Stimulated activated CD4-positive, alpha-beta T cell treated with anti-CD3 and anti-CD28 coated beads, Interleukin-15, amount 100 ng/mL, for 1 hour (primary cell): ENCODE measurements at places on chromosomes 7 and 10.

- DNase-seq = no peak
These were observed 227.2 kb upstream of the PITRM1 start for GRCh38 chr10:3399756-3400155.

DNA sequence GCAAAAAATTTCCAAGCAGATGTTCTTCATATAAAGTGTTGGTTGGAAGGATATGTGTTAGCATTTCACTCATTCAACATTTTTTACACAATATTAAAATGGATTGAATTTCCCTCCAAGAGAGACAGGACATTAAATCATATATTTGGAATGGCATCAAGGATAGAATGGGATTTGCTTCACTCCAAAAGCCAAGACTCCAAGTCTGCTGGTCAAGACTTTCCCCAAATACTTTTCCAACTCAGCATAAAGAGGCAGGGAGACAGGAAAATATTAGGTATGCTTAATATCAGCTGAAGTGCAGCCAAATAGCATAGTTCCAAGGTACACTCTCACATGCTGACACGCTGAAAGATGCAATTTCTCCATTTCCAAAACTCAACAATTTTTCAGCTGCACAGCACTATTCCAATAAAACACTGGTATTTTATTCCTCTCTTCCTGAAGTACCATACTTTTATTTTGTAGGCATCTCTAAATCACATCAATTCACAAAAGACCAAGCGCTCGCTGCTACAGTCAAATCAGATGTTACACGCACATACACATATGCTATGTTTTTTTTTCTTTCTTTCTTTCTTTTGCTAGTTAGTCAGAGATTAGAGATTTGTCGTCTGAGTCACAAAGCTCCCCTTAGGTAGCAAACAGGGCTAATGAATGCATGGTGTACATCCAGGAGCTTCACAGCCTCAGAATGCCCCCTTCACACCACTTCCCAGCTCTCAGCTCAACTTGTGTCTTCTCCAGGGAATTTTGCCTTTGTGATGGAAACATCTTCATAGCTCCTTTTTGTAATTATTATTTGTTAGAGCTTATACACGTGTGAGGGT lies 1033.8 kb upstream of the AUTS2 start:
- DNase-seq = no peak

DNA sequence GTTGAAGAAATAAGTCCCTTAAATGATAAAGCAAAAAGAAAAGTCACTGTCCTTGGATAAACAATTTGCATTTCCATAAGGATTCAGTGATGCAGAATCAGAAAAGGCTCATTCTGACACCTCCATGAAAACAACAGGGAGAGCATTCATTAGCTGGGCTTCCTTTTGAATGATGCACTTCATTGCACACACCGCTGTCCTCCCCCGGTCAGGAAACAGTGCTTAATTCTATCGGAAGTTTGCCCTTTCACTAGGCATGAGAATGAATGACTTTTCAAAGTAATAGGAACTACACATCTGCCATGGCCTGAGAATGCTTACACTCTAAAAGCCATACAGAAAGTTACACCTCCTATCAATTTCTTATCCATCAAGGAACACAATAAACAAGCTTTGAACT lies 4.2 kb downstream of the PCDH15 start:
- no peak for DNase-seq

- DNase-seq = no peak
These were observed 24.1 kb upstream of the BHLHA15 start for GRCh38 chr7:98187138-98187502.

DNA sequence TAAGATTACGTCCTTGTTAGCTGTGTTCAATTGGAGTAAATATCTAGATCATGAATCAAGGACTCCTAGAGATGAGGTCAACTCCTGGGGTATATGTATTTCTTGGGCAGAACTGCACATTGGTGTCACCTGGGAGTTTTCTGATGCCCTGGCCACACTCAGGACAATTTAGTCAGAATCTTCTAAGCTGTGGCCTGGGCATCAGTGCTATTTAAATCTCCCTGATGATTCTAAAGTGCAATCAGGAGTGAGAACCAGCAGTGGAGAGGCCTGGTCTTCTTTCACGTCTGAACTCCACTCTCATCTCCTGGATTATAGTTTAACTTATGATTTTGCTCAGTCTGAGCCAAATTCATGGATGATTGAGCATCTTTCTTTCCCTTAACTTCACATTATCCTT lies 218.0 kb downstream of the BMPER start:
- no peak for DNase-seq

- DNase-seq = no peak
These were observed 99.1 kb downstream of the ZNF680 start for GRCh38 chr7:64463636-64464375.

- DNase-seq = no peak
These were observed 18.6 kb downstream of the ALDH18A1 start for GRCh38 chr10:95637911-95638310.

GRCh38 chr10:100827819-100828737 lies 82.7 kb downstream of the PAX2 start:
- DNase-seq = peak; percentile 5

DNA sequence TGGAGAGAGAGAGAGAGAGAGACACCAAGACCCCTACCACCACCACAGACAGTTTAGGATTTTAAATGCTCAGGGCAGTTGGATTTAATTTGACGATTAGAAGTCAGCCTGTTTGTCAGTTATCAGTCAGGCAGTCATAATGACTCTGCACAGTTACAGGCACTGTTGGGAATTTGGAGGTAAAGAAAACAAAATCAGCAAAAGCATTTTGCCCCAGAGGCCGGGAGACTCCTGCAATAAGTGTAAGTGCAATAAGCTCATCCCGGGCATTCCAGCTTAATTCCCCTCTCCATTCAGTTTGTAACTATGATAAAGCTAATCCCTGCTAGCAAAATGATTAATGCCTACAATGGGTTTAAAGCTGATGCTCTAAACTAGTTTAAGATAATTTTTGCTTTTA lies 13.5 kb downstream of the SEMA3C start:
- no peak for DNase-seq

- no peak for DNase-seq
These were observed 504.8 kb downstream of the NXPH1 start for GRCh38 chr7:8938044-8938805.

DNA sequence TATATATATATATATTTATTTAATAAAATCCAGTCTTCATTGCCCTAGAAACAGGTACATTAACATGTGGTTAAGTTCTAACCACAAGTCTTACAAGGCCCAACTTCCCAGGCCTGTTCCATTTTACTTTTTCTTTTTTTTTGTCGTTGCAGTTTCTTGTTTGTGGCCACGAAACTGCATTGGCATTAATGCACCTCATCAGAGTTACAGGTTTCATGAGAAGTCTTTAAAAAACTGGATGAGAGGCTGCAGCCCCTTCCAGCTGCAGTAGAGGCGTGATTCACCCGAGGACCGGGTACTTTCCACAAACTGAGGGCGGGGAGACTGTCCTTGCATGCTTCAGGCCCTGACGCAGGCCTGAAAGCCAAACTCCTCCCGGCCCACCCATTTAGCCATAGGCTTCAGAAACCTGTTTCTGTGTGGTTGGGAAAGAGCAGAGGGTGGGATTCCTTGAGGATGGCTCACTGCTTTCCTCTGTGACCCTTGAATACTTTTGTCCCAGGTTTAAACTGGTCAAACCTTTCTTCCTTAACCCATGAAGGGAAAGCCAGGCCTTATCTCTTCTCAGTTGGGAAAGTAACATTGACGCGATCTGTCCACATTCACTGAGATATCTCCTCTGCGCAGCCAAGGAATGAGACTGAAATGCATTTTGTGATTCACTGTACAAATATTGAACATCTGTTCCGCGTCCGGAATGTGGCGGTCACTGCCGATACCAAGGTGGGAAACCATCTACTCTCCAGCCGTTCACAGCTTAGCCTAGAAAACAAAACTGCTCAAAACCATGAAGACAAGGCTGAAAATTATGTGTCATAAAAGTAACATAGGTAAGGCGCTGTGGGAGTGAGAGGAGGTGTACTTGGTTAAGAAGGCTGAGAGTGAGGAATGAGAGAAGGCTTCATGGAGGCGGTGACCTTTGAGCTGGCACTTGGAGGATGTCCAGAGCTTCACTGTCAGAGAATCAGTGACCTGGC lies 311.7 kb downstream of the GATA3 start:
- DNase-seq = peak; percentile 9

DNA sequence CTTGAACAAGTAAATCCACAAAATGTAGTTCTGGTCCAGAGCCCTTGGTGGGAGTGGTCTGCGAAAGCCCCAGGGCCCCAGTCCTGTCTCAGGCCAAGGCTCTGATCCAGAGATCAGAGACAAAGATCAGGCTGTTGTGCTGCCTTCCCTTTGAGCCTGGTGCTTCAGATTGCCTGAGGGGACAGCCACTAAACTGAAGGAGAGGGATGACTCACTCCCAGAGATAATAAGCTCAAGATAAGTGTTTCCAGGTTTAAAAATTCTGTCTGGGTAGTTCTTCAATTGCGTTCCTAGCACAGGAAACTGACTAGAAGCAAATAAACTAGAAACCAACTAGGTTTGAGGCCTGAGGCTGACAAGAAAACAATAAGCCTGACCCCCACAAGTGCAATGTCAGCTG lies 190.2 kb downstream of the RAMP3 start:
- no peak for DNase-seq

DNA sequence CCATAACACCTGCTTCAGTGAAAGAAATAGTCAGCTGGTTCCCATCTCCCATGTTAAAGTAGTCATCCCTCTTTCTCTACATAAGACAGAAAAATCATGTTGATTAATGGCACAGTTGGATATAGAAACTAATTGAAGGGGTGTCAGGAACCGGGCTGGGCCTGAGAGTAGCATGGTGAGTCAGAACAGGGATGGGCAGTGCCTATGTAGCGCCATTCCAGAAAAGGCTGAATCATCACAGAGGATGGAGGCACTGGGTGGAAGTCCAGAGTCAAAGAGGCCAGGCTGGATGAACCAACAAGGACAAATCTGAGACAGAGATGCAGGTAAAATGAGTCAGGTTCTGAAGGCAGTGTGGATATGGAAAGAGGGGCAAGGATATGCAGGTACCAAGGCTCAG lies 201.2 kb downstream of the LHFPL3 start:
- no peak for DNase-seq

GRCh38 chr7:132697003-132697402 lies 120.7 kb upstream of the PLXNA4 start:
- DNase-seq = no peak

- DNase-seq = no peak
These were observed 7.3 kb upstream of the PPP1R17 start for GRCh38 chr7:31679574-31680305.

- no peak for DNase-seq
These were observed 7.5 kb upstream of the ATP6V0E2 start for GRCh38 chr7:149866139-149866778.

GRCh38 chr7:3380886-3381685 lies 80.0 kb downstream of the SDK1 start:
- DNase-seq = no peak

DNA sequence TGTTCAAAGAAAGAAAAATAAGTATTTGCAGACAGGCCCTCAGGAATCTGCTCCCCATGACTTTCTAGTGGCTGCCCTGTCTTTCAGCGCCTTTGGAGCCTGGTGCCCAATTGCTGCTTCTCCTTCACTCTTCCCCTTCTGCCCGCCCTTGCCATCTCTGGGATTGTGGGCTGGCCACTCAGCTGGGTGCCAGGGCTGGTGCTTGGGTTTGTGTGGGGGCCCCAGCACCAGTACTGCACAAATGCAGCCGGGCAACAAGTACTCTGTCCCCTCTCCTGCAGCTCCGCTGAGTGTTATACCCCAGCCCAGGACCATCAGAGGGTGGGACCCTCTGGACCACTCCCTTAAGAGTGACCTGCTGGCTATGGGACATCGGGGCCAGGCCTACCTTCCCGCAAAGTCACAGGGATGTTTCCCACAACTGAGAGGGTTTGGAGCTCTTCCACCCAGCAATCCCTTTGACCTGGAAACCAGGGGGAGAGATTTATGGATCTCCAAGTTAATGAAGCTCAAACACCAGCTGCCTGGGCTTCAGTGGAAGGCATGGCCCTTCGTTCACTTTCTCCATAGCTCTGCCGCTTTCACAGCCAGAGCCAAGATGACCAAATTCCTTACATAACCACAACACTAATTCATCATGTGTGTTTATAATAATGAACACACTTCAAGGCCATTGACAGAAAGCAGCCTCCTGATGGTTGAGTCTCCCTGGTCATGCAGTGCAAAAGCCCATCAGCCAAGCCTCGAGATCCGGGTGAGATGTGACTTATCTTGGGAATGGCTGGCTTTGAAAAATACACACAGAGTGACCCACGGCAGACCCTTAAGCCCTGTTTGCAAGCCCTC lies 313.9 kb upstream of the ZNF32 start:
- DNase-seq = no peak

GRCh38 chr10:13161857-13162271 lies 506 bp downstream of the MCM10 start:
- no peak for DNase-seq

DNA sequence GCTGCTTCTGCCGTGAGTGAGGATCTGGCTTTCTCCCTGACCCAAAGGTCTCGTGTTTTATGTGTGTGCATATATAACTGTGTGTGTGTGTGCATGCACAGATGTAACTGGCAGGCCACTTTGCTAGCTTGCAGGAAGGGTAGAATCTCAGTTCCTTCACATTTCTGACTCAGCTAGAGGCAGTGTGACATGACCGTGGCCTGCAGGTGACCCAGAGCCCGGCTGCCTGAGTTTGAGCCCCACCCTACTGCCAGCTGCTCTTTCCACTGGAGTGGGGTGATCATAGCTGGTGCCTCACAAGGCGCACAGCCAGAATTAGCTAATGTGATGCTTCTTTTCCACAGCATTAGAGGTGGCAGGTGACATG lies 9.3 kb upstream of the MYL7 start:
- no peak for DNase-seq

DNA sequence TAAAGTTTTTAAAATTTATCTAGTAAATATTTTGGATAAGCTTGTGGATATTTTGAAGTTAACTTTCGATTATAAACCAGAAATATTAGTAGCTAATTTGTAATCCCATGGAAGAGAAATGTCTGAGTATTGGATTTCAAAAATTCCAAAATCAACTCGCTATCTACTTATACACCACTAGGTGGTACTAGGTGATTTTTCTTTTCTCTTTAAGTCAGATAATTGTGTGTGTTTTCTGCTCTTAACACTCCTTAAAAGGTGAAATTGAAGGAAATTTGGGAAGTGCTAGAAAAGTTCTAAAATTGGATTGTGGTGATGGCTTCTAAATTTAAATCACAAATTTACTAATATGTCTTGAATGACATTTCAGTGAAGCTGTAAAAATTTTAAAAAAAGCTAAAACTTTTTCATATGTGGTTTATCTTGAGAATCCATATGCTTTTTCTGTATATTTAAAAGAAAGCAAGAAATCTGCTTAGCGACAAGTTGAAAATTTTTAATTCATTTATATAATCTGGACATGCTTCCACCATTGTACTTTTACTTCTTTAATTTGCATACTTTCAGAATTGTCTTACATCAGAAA lies 90.2 kb downstream of the IPMK start:
- no peak for DNase-seq

- DNase-seq = no peak
These were observed 137.7 kb downstream of the ETV1 start for GRCh38 chr7:13851736-13852135.

GRCh38 chr10:103548581-103549348 lies 55.3 kb downstream of the NEURL1 start:
- DNase-seq = no peak

DNA sequence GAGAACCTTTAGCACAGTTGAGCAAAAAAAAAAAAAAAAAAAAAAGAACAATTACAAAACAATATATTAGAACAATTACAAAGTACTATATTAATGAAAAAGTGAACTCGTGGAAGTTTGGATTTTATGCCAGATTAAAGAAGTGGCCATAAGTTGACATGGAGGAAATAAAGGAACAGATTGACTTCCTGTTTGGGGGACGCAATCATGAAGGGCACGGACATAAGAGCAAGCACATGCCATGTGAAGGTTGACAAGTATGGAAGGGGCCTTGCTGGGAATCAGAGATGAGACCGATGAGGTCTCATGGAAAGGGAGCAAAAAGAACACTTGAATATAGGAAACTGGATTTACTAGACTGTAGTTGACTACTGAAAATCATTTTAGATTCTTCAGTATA lies 61.7 kb downstream of the ICA1 start:
- DNase-seq = no peak
